ENCODE measurements at places on chromosomes 3 and 15.

DNA sequence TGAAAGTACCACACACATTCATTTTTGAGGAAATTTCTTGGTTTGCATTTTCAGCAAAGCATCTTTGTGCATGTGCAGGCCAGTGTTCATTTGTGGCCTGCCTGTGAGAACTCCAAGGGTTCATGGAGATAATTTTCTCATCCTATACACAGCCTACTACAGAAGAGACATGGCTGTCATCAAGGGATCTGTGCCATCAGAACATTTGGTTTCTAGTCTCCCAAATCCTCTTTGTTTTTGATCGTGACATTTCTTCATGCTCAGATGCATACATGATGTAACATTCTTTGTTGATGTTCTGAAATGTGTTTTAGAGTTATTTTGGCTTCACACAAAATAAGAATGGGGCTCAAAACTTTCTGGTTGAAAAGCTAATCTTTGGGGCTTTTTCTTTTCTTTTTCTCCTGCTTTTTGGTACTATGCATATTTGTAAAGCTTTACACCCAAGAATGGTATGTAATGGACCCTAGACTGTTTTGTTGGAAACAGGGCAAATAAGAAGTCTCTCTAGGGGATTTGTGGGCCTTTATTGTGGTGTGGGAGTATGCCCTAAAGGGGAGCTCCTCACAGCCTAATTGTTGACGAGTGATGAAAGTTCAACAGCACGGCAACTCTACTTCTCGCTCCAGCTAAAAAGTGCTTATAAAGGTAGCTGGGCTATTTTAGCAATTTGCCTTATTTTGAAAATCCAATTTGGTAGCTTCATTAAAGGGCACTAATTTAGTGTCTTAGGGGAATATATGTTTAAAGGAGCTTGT is 3.2 kb upstream of the ARPP21 start:
- DNase-seq: no peak

DNA sequence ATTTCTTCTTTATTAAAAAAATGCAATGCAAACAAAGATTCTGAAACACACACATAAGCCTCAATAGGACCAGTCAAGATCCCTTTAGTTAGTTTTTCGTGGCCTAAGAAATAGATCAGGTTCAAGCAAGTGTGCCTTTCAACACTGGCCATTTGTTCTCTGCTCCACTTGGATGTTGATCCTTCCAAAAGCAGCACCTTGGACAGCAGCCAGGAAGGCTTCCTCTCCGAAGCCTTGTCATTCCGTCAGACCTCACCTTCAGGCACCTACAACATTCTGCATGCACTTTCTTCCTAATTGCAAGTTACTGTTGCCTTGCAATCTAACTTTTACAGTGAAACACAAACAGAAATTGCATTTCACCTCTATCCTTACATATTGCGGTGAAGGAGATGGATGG is 155.9 kb upstream of the FEZF2 start:
- DNase-seq: no peak

DNA sequence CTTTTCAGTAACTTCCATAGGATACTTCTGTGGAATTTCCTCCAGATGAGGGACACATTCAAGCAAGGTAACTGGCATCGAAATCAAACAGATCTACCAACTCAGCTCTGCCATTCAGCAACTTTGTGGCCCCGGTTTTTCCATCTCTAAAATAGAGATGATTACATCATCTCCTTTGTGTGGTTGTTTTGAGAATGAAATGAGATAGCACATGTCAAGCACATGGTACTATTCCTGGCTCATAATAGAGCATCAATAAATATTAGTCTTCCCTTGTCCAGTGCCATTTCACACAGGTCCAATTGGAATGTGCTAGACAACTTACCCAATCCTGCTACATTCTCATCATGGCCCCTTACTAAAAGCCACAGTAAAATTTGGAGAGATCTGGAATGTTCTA is 24.2 kb upstream of the TM4SF4 start:
- no peak for DNase-seq

DNA sequence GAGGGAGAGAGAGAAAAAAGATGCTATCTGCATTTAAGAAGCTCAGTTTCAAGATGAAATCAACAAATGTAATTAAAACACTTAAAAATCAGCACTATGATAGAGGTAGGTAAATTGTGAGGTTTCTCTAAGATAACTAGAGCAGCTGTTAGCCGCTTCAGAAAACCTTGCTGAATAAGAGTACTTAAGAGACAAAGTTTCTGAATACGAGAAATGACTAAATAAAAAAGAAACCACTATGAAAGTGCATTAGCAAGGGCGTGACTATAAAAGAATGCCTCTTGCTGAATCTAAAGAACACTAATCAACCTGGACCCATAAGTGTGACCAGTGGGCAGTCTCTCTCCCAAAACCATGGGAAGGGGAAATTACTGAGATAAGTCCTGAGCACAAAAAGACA is 41.8 kb downstream of the IQCB1 start:
- no peak for DNase-seq

DNA sequence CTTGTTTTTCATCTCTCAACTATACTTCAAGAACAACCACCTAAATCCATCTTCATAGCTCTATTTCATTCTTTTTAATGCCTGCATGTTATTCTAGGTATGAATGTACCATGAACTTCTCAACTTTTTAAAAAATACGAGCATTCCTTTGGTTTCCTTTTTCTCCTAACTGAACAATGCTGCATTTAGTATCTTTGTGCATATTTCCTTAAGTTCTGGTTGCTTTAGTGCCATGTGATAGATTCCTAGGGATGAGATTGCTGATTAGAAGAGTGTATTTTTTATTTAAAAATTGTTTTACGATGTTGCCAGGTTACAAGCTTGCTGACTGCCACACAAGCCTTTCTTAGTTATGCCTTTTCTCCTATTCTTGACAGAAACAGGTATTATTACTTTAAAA is 34.7 kb downstream of the PEX5L start:
- DNase-seq: no peak

DNA sequence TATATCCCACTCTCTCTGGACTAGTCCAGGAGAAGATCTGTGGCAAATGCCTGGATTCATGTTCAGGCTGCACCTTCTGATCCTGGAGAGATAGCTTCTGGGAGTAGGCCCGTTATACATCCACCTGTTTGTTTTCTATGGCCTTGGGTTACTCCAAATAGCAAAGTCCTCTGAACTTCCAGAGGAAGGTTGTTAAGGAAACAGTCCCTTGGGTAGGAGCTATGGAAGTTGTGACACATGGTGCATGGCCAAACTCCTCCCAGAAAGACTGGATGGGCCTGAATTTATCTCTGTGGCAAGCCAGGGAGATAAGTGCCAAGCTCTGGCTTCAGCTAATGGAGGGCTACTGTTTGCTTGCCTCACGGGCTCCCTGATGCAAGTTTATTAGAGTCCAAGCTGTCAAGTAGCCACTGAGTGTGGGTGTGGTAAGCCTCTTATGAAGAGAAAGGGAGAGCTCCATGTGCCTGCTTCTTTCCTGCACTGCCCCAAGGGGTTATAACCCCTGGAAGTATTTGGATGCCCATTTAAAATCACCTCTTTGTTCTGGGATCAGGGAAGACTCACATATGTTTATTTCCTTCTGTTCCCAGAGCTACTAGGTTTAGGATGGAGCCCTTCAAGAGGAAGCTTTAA is 328.7 kb upstream of the ATP11B start:
- DNase-seq: no peak

- DNase-seq: no peak
Observed at GRCh38 chr15:88258093-88258641, 1.6 kb upstream of the NTRK3 start.

- DNase-seq: no peak
Observed at GRCh38 chr3:55789516-55789915, 302.4 kb upstream of the WNT5A start.

DNA sequence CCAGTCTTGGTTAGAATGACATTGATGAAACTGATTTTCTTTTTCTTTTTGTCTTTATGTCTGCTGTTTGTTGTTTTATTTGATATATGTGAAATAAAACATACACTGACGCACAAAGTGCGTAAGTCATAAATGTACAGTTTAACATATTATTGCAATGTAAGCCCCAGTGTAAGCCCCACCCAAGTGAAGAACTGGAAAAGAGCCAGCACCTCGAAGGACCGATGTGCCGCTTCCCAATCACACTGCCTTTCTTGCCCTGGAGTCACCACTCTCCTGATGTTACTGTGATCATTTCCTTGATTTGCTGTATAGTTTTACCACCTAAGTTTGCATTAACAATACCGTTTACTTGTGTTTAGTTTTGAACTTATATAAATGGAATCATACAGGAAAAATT is 128.4 kb upstream of the LPP start:
- no peak for DNase-seq

GRCh38 chr15:39685999-39686613 is 96.5 kb downstream of the FSIP1 start:
- peak; percentile 74 for DNase-seq

GRCh38 chr15:83289160-83289559 is 4.7 kb upstream of the BNC1 start:
- no peak for DNase-seq

DNA sequence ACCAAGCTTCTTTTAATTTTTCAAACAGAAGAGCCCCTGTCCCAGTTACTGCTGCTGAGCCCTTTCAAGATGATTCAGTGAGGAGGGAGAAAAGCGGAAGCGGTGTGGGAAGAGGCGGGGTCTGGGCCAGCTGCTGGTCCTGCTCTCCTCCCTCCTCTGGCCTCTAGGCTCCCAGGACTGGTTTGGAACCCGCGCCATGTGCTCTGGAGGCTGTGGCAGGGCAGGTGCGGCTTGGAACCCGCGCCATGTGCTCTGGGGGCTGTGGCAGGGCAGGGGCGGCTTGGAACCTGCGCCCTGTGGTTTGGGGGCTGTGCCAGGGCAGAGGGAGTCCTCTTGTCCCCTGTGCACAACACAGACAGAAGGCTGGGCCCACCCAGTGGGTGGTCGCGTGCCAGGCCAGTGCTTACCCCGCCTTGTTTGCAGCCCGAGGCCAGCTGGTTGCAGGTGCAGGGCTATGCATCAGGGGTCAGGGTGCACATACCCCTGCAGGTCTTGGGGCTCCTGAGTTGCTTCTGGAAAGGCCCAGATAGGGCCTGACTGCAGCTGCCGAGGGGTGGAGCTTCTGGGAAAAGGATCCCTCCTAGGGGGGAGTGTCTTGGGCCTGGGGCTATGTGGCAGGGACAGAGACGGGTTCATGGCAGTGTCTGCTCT is 12.2 kb downstream of the ALG1L2 start:
- no peak for DNase-seq

DNA sequence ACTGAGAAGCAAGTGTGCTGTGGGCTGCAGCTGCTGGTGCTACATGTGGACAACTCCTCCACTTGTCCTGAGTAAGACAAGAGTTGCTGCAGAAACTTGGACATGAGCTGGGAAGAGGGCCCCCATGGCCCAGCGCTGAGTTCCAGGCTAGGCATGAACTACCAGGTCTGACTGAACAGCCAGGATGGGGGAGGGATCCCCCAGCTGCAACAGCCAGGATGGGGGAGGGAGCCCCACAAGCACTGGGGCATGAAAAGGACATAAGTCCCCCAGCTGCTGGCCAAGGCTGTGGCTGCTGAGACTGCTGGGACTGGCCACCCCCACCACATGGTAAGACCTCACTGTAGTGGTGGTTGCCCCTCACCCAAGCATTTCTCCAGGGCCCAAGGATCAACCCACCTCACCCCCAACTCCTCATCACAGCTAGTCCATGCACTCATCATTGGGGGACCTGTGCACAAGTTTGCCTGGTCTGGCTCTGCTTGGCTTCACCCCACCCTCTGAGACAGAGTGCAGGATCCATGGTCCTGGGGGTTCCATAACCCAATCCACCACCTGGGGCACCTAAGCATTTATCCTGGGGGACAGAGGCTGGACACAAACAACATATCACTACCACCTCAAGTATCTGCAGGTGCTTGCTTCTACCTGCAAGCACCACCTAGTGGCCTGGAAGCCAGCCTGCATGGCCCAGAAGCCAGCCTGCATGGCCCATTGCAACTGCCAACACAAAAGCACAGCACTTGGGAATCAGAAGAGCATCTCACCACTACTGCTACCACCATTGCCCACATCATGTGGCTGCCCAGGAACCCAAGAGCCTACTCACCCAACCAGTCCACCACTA is 84.5 kb upstream of the STT3B start:
- DNase-seq: no peak

GRCh38 chr15:48096355-48096786 is 24.4 kb upstream of the SLC24A5 start:
- DNase-seq: no peak

DNA sequence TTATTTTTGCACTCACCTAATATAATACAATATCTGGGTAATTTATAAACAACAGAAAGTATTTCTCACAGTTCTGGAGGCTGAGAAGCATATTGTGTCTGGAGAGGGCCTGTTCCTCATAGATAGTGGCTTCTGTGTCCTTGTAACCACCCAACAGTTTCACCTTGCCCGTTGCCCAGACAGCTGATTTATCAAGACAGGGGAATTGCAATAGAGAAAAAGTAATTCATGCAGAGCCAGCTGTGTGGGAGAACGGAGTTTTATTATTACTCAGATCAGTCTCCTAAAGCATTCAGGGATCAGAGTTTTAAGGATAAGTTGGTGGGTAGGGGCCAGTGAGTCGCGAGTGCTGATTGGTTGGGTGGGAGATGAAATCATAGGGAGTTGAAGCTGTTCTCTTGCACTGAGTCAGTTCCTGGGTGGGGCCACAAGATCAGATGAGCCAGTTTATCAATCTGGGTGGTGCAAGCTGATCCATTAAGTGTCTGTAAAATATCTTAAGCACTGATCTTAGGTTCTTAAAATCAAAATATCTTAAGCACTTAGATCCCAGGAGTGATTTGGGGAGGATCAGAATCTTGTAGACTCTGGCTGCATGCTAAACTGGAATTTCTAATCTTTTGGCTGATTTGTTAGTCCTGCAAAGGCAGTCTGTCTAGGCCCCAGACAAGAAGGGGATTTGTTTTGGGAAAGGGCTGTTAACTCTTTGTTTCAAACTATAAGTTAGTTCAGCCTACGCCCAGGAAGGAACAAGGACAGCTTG is 33.9 kb upstream of the C15orf39 start:
- no peak for DNase-seq

GRCh38 chr15:90637693-90638092 is 79.5 kb upstream of the BLM start:
- DNase-seq: no peak

GRCh38 chr3:179446501-179446900 is 4.8 kb downstream of the GNB4 start:
- DNase-seq: no peak

GRCh38 chr15:90869601-90870353 is 1.4 kb downstream of the FURIN start:
- DNase-seq: peak; percentile 58

GRCh38 chr15:90239371-90239770 is 5.4 kb downstream of the GDPGP1 start:
- DNase-seq: no peak
